ENCODE measurements at places on chromosomes 6 and 20.

- no peak for DNase-seq
These were observed 442.5 kb upstream of the ID4 start for GRCh38 chr6:19394687-19395086.

DNA sequence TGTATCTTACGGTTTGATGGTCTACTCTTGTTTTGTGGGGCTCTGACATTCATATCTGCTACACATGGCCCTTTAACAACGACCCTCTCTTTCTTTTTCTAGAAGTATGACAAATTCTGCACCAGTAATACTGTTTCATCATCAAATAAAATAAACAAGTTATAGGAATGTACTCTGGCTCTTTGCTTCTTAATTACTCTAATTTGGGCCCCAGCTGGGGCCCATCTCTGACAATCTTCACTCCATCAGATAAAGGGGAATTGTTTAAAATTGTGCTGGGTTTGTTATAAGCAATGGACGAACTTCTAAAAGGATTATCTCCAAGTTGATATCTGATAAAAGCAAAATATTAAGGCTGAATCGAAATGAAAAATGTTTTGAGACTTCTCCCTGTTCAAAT is 343.6 kb upstream of the JAG1 start:
- no peak for DNase-seq

- DNase-seq = no peak
These were observed 5.0 kb downstream of the TNFRSF6B start for GRCh38 chr20:63701329-63702035.

- DNase-seq = no peak
These were observed 116.5 kb upstream of the BMP2 start for GRCh38 chr20:6651016-6651415.

DNA sequence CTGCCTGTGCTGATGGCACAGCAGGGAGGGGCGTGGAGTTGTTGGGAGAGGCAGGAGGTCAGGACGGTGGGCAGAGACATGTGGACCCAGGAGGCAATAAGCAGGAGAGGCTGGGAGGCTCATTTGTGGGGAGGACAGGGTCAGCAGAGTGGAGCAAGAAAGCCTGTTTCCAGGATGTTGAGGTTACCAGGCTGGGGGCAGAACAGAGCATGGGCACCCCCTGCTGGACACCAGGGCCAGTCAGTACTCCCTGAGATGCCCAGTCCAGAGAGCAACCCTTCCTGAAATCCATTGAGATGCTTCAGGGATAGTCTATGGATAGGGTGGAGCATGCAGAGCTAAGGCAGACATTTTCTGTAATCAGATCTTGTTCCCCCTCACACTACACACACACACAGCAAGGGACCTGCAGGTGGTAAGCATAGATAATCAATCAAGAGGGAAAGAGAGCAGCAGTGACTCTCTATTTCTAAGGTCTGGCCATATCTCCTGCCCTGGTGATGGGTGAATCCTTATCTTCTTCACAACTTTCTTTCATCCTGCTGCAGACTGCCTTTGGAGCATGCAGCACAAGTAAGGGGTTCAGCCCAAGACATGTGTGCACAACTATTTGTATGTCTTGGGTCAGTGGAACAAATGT is 41.7 kb downstream of the MOCS1 start:
- DNase-seq = peak; percentile 49

DNA sequence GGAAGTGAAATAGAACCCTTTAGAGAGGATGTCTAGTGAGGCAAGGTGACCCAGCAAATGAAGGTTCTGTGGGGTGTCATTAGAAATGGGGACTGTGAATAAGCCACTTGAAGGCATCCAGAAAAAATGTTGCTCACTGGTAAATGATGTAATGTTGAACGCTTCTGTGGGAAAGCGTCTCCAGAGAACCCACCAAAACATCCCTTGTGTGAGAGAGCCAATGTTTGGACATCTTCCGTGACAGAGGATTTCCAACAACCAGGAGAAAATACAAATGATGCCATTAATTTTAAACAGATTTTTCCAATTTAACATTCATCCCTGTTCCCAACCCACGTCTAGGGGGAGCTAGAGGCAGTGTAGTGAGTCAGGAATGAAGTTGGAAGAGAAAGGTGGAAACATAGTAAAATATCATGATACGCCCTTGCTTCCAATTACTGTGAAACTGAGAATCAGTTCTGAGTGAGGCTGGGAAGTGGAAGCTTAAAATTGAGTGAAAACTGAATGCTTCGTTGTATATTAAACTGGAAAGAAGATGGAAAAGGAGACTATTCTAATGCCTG is 584.2 kb downstream of the CD109 start:
- no peak for DNase-seq

DNA sequence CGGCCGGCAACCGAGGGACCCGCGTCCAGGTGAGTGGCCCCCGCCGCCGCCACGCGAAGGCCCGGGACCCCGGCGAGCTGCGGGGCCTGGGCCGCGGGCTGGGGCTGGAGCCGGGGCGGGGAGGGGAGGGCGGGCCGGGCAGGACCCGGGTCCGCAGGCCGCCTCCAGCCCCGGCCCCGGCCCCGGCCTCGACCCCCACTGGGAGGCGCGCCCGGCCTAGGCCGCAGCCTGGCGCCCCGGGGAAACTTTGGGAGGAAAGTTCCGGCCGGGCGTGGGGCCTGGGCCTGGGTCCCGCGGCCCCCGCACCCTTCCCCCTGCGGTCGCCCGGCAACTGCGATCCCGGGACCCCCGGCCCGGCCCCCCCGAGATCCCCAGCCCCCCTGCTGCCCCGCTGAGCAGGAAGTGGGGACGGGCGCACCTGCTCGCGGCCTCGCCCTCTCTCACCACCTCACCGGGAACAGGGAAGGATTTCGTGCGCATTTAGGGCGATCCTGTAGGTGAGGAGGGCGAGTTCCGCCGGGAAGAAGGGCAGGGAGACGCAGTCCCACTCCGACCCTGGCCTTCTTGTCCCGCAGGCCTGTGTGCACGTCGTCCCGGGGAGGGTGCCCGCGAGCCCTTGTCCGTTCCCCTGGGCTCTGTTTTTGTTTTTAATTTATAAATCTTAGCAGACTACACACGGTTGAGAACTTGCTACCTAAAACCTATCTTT is 402 bp downstream of the OSBPL2 start:
- peak; percentile 20 for DNase-seq

DNA sequence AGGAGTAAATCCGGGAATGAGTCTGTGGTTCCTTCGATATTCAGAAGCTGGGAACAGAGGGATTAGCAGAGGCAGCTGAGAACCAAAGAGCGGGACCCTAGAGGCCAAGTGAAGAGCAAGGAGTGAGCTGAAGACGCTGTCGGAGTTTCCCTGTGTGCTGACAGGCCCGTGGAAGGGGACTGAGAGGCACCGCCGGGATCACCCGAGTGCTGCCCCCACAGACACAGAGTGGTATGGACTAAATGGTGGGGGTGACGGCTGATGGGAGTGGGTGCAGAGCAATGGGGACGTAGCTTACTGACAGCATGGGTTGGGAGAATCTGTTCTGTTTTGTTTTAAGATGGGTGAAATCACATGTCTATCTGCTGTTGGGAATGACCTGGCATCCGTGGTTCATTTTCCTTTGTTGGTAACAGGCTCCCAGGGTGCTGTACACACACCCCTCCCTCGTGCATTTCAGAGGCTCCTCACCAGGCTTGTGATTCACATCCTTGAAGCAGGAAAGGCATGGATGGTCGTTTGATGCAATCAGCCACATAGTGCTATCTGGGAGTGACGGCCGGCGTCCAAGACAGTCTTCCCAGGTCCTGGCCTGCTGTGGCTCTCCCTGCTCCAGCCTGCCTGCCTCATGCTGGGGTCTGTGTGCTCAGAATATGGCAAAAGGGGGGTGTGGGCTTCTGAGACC is 97.4 kb downstream of the THBS2 start:
- no peak for DNase-seq

DNA sequence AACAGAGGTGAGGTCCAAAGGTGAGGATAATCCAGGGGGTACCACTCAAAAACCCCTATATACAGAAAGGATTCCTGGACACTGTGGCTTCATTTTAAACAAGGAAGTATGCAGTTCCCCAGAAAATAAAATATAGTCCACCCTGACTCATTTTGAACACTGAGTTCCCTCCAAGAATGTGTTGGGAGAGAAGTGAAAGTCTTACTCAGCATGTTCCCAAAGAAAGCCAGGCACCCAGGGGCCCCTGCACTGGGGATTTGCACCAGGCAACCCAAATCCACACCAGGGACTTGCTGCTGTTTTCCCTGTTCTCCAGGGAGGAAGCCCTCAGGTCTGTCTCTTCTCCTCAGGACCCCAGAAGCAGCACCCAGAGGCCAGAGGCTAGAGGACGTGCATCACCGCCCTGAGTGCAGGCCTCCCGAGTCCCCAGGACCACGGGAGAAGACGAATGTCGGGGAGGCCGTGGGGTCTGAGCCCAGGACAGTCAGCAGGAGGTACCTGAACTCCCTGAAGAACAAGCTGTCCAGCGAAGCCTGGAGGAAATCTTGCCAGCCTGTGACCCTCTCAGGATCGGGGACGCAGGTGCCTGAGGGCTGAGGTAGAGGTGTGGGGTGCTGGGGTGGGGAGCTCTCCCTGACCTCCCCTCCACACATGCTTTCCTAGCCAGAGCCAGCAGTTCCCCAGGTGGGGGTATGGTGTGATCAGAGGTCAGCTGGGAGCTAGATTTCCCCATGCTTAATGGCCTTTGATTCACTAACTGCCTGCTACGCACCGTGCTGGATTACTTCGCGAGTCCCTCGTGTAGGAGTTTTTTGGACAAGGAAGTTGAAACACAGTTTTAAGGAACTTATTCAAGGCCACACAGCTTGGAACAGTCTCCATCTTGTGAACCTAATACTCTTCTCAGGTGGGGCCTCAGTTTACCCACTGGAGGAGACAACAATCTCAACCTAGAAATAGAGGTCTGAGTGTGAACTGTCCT is 3.3 kb downstream of the FGD2 start:
- DNase-seq = no peak

DNA sequence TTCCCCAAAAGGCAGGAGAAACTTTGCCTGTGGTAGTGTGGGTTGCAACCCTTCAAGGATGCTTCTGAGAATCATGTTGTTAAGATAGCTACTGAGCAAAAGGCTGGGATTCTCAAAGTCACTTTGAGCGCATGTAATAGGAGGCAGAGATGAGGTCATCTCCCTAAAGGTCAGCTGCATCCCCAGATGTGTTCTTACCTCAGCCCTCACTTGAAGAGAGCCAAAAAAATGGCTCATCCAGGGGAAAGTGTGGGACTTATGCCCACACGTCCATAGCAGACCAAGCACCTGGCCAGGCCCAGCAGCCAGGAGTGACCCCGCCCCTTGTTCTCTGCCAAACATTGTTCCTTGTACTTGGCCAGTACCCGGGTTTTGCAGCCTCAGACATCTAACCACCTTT is 187.0 kb upstream of the BMP2 start:
- DNase-seq = no peak

DNA sequence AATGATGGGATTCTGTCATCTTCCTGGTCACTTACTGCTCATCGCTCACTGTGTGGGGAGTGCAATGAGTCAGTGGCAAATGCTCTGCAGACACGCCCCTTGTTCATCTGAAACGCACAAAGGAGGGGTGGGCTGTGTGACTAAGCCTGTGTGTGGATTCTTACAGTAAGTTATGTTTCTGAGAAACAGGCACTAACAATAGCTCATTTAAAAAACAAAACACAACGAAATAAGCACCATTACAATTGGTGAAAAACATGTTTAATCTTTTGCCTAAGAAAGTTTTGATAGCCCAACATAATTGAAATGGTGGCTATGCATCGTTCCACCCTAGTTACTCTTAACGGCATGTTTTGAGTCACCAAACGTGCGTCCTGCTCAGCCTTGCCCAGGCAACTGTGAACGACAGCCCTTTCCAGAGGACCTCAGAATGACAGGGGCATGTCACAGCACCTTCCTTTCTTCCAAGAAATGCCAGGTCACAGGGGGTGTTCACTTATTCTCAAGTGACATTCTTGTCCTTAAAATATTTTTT is 118.4 kb upstream of the SGK1 start:
- peak; percentile 85 for DNase-seq

DNA sequence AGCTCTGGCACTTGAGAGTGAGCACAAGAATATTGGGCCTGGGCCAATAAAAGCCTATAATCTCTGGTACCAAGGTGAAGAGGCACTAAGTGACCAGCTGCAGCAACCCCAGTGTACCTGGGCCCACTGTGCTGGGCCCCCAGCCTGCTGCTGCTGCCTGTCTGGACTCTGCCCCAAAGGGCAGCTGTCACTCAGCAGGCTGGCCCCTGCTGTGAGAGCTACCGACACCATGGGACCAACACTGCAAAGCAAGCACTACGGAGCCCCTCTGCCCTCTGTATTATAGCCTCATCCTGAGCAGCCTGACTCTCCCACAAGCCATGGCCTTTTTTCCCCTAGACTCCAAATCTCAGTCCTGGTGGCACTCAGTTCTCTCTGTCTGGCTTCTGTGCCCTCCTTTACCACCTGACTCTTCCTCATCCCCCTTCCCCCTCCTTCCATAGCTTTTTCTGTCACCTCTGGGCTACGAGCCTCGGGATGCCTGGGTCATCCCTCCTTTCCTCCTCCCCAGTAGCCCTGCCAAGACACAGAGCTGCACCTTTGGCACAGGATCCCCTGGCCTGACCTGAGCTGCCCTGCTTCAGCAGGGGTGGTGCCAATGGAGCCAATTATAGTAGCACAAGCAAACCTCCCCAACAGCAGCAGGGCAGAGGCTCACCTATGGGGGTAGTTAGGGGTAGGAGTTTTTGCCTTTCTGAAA is 14.2 kb downstream of the RRP36 start:
- DNase-seq = no peak

- DNase-seq = no peak
These were observed 92.3 kb downstream of the CNBD2 start for GRCh38 chr20:36060676-36061075.

DNA sequence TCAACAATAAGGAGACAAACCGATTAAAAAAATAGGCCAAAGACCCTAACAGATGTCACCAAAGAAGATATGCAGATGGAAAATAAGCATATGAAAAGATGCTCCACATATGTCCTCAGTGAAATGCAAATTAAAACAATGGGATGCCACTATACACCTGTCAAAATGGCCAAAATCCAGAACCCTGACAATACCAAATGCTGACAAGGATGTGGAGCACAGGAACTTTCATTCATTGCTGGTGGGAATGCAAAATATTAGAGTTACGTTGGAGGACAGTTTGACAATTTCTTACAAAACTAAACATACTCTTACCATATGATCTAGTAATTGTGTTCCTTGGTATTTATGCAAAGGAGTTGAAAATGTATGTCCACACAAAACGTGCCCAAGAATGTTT is 1.8 kb upstream of the ZNF184 start:
- DNase-seq = no peak

DNA sequence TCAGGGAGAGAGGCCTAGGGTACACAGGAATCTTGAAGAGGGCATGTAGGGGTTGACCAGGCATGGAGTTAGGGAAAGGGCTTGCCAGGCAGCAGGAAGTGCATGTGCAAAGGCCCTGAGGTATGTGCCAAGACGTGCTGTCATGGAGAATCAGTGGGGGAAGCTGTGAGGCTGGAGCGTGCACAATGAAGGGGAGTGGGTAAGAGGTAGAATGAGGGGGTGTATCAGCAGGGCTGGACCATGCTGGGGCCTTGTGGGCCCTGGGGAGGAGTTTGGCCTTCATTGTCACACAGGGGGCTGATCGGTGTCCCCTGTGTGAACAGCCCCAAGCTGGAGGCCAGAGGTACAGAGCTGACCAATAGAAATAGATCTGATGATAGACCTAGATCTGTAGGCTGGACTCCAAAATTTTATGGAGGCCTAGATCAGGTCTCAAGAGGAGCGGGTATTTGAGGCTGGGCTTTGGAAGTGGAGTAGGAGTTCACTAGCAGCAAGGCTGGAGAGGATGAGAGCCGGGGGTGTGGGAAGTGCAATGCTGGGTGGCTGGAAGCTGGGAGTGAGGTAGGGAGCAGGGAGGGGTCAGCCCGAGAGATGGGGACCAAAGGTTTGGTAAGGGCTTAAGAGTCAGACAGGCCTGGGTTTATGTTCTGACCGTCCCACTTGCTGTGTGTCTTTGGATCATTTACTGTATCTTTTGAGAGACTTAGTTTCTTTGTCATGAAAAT is 3.0 kb downstream of the SRC start:
- DNase-seq = no peak
